Left ventricle myocardium superior (tissue), 1 donor: ENCODE measurements at places on chromosomes 7 and 10. TPM values are rescaled to one million over a fixed set of nuclear protein-coding genes. Genes with fewer than 3 reads are reported as not detected.
A peak's percentile ranks its signal among the peaks of the same experiment; 100 is the strongest.

DNA sequence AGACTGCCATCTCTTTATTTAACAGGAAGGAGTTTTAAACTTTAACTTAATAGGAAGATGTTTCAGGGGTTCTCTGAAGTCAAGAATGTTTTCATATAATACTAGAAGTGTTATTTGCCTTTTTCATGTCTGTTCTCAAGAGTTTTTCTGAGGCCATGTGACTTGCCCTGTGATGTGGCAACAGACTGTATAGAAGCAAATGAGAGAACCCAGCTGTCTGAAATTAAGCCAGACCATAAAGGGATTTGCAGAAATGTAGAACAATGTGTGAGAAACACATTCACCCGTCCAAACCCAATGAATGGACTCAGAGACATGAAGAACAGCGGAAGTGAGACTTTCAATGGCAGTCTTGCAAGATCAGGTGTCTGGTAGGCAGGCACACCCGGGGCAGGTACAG, 23.8 kb downstream of the MAPK8 start:
- no peak for DNase-seq

Gene CCDC146
- 11.0 TPM for total RNA-seq

GRCh38 chr7:89621925-89622641, 532.2 kb upstream of the STEAP1 start:
- no peak for DNase-seq

Gene COL26A1
- total RNA-seq: not detected

DNA sequence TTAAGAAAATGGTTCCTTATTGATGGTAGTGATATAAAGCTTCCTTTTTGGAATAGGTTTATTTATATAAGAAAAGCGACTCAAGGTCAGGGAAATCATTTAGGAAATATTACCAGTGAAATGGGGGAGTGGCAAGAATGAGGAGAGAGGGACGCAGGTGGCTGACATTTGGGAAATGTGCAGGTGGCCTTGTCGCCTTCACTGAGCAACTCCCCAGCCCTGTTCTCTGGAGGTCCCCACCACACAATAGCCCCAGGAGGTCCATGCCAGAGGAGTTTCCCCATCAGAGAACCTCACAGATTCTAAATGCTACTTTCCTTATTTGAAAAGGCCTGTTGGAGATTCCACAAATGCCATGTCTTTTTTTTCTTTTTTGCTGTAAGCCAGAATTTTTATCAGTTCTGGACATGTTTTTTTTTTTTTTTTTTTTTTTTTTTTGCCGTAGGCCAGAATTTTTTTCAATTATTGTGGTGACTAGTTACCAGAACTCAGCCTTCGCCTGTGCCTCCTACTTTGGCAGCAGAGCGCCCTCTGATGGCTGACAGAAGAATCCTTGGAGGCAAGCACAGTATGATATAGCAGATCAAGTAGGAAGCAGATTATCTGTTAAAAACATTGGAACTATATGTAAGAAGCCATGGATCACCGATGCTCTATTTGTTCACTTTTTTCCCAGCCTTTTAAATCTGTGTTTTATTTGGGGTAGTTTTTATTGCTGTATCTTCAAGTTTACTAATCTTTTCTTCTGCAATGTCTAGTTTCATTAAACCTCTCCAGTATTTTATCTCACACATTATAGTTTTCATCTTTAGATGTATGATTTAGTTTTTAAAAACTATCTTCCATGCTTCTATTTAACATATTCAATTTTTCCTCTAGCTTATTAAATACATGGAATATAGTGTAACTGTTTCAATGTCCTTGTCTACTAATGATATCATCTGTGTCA, 18.6 kb downstream of the OPALIN start:
- peak; percentile 63 for DNase-seq

Gene LRRN3
- total RNA-seq: 10.6 TPM

GRCh38 chr10:63763744-63764143, 242.5 kb downstream of the REEP3 start:
- DNase-seq: no peak

- DNase-seq: no peak
These were observed 119.4 kb upstream of the INHBA start for GRCh38 chr7:41822259-41822817.

GRCh38 chr7:116171094-116171493, 39.2 kb upstream of the TES start:
- DNase-seq: no peak

- DNase-seq: no peak
These were observed 24.5 kb upstream of the FZD1 start for GRCh38 chr7:91239772-91240171.

Gene KCND2
- total RNA-seq: 0.07 TPM

DNA sequence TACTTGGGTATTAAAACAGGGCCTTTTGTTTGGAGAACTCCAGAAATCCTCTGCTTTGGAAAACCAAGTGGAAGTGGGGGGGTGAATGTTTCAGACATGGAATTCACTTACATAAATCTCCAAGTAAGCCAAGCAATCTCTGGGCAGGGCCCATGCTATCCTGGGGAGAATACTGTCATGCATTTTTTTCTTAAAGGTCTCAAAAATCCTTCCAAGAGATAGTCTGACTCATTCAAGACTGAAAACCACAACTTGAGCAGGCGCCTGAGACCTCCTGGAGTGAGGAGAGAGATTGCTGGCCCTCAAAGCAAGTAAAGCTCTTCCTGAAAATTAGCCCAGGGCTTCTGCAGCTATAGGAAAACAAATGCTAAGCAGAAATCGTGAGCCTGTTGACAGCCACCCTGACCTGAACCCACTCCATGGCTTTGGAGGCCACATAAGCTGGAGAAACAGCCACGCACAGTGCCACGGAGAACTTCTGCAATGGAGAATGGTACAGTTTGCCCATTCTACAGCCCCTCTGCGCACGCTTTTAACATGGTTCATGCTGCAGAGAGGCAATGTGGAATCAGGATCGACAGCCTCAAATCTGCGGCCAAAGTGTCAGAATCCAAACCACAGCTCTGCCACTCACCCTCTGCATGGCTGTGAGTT, 203.1 kb upstream of the AUTS2 start:
- DNase-seq: no peak

Gene RNF32
- total RNA-seq: not detected

DNA sequence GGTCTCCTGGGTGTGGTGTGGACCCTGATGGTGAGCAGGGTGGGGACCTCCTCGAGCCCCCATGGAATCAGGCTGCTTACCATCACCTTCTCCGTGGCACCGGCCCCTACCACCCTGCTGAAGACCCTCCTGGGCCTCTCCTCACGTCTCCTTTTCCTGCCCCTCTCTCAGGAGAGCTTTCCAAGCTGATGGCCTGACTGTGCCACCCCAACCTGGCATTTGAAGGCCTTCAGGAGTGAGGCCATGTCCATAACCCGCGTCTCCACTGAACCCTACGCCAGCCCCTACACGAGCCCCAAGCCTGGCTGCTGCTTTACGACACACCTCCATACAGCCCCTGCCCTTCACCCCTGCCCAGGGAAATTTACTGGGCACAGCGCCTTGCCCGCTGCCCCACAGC, 55.4 kb downstream of the ZRANB1 start:
- DNase-seq: no peak

DNA sequence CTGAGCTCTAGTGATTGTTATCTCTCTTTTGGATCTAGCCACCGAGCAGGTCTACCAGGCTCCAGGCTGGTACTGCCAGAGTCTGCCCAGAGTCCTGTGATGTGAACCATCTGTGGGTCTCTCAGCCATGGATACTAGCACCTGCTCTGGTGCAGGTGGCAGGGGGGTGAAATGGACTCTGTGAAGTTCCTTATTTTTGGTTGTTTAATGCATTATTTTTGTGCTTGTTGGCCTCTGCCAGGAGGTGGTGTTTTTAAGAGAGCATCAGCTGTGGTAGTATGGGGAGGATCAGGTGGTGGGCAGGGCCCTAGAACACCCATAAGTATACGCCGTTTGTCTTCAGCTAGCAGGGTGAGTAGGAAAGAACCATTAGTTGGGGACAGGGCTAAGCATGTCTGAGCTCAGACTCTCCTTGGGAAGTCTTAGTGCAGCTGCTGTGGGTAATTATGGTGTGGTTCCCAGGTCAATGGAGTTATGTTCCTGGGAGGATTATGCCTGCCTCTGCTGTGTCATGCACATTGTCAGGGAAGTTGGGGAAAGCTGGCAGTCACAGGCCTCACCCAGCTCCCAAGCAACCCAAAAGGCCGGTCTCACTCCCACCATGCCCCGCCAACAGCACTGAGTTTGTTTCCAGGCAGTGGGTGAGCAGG, 81.8 kb downstream of the NPSR1 start:
- no peak for DNase-seq

Gene CPEB3
- 18.0 TPM for total RNA-seq

- DNase-seq: no peak
These were observed 459 bp downstream of the CYCS start for GRCh38 chr7:25124465-25125136.

Gene CCDC7
- total RNA-seq: 16.7 TPM

Gene GRM8
- total RNA-seq: not detected

Gene TRA2A
- 29.5 TPM for total RNA-seq

Gene SLC29A4
- 2.3 TPM for total RNA-seq

DNA sequence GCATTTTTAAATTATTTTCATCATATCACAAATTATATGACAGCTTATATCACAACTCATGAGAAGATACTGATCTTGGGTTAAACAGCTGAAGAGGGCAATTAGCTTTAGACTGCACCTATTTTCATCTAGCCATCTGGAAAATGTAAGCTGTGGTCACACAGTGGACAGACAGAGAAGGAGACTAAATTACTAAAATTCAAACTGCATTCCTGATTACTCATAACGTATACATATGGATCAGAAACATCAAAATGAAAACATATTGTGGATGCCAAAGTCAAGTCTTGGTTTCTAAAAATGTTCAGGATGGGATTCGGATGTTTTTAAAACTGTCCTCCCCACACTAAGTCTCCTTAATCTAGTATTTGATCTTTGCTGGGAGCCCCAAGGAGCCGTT, 6.6 kb downstream of the BBIP1 start:
- DNase-seq: no peak

Gene MYO1G
- total RNA-seq: 1.3 TPM

- no peak for DNase-seq
These were observed 420.7 kb upstream of the LRRTM3 start for GRCh38 chr10:66505003-66505657.

DNA sequence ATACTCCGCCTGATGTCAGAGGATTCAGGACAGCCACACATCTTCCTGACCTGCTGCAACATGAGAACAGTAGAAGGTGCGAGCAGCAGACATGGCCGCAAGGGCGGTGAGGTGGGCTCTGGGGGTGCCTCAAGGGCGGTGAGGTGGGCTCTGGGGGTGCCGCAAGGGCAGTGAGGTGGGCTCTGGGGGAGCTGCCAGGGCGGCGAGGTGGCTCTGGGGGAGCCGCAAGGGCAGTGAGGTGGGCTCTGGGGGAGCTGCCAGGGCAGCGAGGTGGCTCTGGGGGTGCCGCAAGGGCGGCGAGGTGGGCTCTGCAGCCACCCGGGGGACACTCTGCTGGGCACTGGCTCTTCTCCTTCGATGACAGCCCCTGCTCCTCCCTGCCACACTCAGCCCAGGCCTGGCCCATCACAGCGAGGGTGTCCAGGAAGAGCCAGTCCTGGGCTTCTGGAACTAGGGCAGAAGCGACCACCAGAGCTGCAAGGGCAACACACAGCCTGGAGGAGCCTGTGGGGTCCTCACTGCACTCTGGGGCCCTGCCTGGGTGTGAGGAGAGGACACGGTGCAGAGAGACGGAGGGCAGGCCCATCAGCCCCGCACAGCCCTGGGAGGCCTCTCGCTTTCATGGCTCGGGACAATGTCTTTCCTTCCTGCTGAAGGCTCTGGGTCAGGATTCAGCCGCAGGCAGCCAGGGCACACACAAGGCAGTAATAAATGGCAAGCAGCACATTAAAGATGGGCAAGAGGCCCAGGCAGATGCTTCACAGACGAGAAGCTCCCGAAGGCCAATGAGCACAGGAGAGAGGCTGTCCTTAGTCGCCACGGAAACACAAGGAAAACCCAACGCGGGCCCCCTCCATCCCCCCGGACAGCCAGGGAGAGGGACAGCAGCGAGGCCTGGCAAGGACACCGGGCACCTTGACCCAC, 42.5 kb downstream of the STK32C start:
- peak; percentile 18 for DNase-seq

GRCh38 chr10:99682752-99683151, 23.4 kb downstream of the ENTPD7 start:
- no peak for DNase-seq

Gene TMEM248
- 37.5 TPM for total RNA-seq

Gene ASB10
- total RNA-seq: 46.1 TPM

DNA sequence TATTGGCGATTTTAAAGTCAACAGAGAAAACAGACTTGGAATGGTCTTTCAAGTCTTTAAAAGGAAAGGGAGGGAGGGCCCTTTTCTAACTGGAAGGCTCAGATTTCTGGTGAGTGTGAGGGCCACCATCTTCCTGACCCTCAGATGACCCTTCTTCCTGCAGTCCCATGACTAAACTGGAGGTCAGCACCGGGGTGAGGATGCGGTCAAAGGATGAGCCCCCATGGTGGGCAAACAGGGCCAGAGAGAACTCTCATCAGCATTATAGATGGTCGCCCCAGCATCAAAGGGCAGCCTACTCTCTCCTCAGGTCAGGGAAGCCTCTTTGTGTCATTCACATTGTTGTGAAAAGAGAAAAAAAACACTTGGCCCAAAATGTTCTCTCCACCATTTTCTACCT, 219.2 kb downstream of the LRMDA start:
- DNase-seq: no peak

GRCh38 chr7:149868623-149869290, 5.0 kb upstream of the ATP6V0E2 start:
- no peak for DNase-seq

DNA sequence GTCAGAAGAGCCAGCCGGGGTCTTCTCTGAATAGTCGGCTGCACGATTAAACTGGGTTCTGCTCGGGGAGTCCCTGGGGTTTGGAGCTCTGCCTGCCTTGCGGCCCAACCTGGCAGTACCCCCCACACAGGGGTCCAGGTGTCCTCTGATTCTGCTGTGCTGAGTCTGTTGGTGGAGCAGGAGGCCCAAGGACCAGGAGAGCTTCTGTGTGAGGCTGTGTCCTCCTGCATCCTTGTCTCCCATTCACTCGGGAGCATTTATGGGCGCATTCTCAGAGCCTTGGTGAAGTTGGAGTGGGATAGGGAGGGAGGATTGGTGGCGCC, 14.2 kb downstream of the INPP5A start:
- DNase-seq: no peak

DNA sequence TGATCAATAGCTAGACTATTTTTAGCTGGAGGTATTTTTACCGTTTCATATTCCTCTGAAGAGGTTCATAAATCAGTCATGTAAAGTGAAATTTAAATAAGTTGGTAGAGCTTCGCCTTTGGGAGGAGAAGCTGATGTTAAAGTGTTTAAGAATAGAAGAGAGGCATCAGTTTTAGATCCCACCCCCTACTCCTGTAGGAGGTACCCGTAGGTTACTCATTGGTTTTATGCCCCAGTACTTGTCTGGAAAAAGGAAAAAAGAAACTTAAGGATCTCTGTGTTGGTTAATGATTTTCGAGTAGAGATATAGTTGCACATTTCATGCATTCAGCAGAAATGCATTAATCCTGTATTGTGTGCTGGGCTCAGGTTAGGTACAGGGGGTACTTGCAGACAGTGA, 8.7 kb downstream of the ZNF365 start:
- DNase-seq: no peak

DNA sequence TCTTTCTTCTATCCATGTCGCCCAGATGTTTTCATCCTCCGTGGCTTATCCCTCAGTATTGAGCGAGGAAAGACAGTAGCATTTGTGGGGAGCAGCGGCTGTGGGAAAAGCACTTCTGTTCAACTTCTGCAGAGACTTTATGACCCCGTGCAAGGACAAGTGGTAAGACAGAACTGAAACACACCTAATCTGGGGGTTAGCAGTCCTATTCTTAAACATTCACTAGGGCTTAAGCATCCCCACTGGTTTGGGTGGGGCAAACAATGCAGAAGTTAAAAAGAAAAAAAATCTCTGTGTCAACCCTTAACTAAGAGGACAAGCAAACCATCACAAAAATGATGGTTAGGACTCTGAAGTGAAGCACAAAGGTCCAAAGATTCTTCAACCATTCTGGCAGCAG, 43.8 kb downstream of the SP8 start:
- DNase-seq: no peak
